ENCODE measurements at places on chromosomes 1 and 21. TPM values are rescaled to one million over a fixed set of nuclear protein-coding genes. Genes with fewer than 3 reads are reported as not detected.

C1QA gene
- not detected for total RNA-seq

SELENBP1 gene
- total RNA-seq: 28.9 TPM

OXCT2 gene
- total RNA-seq: 0.74 TPM

SPATA45 gene
- not detected for total RNA-seq

TFF2 gene
- total RNA-seq: not detected

C21orf58 gene
- total RNA-seq: 4.4 TPM

KIAA1614 gene
- 0.20 TPM for total RNA-seq

PLA2G2F gene
- not detected for total RNA-seq

GRCh38 chr1:226003502-226004170 lies 4.5 kb upstream of the SDE2 start:
- no peak for DNase-seq

GRCh38 chr1:147726168-147726567 lies 34.2 kb downstream of the GJA5 start:
- DNase-seq: no peak

DNA sequence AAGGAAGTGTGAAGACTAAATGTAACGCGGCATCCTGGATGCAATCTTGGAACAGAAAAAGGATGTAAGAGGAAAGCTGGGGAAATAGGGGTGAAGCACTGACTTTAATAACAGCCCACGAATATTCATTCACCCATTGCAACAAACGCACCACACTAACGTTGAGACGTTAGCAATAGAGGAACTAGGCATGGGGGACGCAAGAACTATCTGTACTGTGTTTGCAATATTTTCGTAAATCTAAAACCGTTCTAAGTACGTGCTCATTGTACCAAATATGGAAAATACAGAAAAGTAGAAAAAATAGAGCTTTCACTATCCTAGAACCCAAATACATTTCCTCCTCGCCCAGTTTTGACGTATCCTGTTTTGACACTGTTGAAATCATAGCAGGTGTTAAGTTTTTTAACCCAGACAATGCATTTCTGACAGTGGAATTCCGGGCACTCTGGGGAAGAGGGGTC lies 3.9 kb downstream of the LAPTM5 start:
- DNase-seq: no peak

GRCh38 chr1:113247782-113248181 lies 142.5 kb upstream of the MAGI3 start:
- no peak for DNase-seq

- DNase-seq: no peak
These were observed 14.8 kb downstream of the CD2 start for GRCh38 chr1:116769104-116769452.

DNA sequence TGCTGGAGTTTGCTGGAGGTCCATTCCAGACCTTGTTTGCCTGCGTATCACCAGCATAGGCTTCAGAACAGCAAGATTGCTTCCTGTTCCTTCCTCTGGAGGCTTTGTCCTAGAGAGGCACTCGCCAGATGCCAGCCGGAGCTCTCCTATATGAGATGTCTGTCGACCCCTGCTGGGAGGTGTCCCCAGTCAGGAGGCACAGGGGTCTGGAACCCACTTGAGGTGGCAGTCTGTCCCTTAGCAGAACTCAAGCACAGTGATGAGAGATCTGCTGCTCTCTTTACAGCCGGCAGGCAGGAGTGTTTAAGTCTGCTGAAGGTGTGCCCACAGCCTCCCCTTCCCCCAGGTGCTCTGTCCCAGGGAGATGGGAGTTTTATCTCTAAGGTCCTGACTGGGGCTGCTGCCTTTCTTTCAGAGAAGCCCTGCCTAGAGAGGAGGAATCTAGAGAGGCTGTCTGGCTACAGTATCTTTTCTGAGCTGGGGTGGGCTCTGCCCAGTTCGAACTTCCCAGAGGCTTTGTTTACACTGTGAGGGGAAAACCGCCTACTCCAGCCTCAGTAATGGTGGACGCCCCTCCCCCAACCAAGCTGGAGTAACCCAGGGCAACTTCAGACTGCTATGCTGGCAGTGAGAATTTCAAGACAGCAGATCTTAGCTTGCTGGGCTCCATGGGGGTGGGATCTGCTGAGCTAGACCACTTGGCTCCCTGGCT lies 205.0 kb downstream of the GPR52 start:
- DNase-seq: no peak

GRCh38 chr21:42706765-42707164 lies 53.3 kb downstream of the PDE9A start:
- no peak for DNase-seq

DNA sequence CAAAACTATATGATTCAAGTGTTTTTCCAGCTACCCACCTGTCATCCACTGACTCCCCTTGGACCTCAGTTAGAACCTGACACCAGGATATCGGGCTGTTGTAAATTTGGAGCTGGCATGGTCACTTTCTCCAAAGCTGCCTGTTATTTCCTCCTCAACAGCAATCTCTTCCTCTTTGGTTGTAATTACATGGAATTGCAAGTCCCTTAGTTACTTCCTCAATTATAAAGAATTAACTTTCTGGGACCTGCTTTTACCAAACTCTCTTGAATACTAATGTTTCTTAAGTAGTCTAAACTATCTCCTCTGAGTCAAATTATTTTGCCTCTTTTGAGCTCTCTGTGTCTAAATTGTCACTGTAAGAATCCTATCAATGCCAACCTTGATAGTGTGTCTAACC lies 150.3 kb upstream of the SGIP1 start:
- no peak for DNase-seq

DNA sequence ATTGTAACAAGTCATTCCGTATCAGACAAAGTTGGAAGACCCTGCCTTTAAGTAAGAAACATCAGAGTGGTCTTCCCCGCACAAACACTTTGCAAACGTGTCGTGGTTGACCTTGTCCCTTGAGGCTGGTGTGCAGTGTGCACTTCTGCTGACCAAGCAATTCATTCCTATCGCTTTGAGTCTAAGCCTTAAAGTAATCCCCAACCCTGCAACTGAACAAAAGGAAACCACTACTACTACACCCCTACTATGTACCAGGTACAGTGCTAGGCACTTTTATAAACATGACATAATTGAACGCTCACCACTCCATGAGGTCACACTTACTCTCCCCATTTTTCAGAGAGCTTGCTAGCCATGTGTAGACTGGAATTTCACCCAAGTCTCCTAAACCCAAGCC lies 10.6 kb downstream of the ITPKB start:
- DNase-seq: no peak

GRCh38 chr1:21930629-21931170 lies 6.4 kb downstream of the HSPG2 start:
- DNase-seq: no peak

GRCh38 chr21:45615145-45615711 lies 28.3 kb upstream of the PCBP3 start:
- DNase-seq: peak; percentile 47

- no peak for DNase-seq
These were observed 79.4 kb downstream of the SPATA46 start for GRCh38 chr1:162297208-162297607.

GRCh38 chr1:32622806-32623681 lies 27.3 kb downstream of the ZBTB8OS start:
- no peak for DNase-seq

DNA sequence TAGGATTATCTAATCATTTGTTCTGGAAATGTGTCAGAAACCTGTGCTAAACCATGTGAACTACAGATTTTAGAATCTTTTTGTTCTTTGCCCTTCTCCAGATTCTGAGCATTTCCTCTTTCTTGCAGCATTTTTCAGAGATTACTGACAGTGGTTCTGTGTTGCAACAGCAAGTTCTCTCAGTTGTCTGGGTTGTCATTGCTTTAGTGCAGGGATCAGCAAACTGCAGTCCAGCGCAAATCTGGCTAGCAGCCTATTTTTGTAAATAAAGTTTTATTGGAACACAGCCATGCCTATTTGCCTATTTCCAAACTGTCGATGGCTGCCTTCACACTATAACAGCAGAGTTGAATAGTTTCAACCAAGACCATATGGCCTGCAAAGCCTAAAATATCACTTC lies 66.3 kb upstream of the LRRC8D start:
- DNase-seq: no peak

- no peak for DNase-seq
These were observed 2.1 kb downstream of the PADI1 start for GRCh38 chr1:17207046-17207445.

DNA sequence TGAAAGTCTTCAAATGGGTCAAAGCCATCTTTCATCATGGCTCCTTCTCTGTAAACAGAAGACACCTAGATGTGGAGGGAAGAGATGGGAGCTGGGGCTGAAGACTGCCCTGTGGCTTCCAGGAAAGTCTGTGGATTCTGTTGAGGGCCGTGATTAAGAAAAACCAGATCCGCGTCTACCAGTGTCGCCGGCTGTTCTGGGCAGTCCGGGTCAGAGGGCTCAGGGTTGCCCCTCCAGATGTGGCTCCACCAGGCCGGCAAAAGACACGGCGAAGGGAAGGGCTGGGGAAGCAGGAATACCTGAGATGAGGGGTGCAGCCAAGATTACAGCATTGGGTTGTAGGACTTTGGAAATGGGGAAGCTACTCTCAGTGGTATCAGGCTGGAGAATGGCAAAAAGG lies 162.6 kb downstream of the RHOU start:
- DNase-seq: no peak

- DNase-seq: no peak
These were observed 8.1 kb upstream of the GADD45A start for GRCh38 chr1:67676946-67677345.

- DNase-seq: no peak
These were observed 133.6 kb downstream of the TGFBR3 start for GRCh38 chr1:91752324-91752723.

- no peak for DNase-seq
These were observed 64.1 kb upstream of the SCAF4 start for GRCh38 chr21:31795992-31796391.

GRCh38 chr1:36540056-36540455 lies 57.3 kb upstream of the CSF3R start:
- no peak for DNase-seq

- DNase-seq: peak; percentile 30
These were observed 117.7 kb downstream of the CTH start for GRCh38 chr1:70528590-70529333.

GRCh38 chr1:201105688-201106087 lies 6.5 kb downstream of the CACNA1S start:
- DNase-seq: no peak

- DNase-seq: no peak
These were observed 80.6 kb downstream of the CACHD1 start for GRCh38 chr1:64550510-64550909.

DNA sequence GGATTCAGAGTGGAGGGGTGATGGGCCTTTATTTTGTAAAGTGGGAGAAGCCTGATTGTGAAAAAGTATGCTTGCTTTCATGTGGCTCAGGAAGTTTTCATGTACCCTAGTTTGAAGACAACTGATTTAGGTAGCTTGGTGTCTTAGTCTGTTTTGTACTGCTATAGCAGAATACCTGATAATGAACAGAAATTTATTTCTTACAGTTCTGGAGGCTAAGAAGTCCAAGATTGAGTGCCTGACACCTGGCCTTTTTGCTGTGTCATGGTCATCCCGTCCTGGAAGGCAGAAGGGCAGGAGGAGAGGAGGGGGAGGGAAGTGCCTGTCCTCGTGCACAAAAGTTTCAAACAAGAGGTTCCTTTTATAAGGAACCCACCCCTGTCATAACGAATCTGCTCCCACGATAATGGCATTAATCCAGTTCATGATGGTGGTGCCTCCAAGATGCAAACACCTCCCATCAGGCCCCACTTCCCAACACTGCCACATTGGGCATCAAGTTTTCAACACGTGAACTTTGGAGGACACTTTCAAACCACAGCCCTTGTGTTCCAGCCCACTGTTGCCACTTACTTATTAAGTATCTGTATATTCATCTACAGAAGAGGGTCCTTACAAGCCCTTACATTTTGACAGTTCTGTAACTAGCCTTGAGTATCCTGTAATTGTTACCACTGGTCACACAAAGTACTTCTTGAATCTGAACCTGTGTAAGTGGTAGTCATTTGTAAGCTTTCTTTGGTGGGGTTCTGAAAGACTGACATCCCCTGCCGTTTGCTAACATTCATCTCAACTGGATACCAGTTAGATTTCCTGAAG lies 9.5 kb downstream of the UCK2 start:
- peak; percentile 49 for DNase-seq

DNA sequence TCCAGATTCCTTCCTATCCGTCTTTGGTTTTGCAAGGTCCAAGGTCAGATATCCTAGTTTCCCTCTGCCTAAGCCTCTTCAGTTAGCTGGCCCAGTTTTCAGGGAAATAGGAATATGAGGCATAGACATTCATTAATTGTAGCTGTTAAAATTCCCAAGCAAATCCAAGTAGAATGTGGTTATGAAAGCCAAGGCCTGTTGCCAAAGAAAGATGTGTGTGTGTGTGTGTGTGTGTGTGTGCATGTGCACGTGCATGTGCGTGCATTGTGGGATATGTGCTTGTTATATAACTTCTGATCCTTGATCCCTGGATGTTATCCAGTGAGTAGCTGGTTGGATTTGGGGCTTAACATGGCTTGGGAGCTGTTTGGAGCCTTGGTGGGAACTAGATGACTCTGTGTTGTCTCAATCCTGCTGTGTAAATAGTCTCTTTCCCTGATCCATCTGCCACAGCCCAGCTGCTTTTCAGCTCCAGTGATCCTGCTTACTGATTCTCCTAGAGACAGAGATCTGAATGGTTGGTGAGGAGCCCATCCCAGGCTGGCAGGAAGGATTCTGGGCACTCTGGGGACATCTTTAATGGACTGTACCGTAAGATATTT lies 70.6 kb upstream of the GCLM start:
- DNase-seq: no peak

DNA sequence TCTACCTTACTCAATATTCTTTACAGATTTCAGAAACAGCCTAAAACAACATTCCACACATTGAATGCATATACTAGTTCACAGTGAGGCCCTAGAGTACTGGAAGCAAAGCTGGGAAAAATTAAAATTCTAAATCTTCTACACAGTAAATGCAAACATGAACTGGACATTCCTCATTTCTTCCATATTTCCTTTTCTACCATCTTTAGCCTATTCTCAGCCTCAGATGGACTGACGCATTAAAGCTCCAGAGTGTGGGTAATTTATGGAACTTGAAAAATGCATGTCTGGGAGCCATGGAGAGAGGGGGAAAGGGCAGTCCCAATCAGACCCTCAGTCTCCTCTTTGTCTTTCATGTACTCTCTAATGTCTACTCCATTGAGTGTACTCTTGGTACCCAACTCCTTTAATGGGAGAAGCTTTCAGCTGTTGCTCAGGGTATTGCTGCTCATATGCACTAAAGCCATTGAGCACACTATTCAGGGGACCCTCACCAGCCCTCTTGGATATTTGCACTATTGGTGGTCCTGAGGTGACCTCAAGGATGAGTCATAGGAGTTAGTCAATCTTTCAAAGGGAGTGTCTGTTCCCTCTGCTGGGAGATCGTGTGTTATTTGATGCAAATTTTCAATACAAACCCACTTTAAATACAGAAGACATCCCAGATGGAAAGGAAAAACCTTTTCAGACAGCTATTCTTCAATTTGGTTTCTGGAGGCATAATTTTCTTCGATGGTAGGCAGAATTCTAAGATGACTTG lies 83.3 kb upstream of the KCNJ15 start:
- no peak for DNase-seq

Data from NCI-H460 (cell line).